ENCODE measurements at places on chromosomes 5 and 9.

DNA sequence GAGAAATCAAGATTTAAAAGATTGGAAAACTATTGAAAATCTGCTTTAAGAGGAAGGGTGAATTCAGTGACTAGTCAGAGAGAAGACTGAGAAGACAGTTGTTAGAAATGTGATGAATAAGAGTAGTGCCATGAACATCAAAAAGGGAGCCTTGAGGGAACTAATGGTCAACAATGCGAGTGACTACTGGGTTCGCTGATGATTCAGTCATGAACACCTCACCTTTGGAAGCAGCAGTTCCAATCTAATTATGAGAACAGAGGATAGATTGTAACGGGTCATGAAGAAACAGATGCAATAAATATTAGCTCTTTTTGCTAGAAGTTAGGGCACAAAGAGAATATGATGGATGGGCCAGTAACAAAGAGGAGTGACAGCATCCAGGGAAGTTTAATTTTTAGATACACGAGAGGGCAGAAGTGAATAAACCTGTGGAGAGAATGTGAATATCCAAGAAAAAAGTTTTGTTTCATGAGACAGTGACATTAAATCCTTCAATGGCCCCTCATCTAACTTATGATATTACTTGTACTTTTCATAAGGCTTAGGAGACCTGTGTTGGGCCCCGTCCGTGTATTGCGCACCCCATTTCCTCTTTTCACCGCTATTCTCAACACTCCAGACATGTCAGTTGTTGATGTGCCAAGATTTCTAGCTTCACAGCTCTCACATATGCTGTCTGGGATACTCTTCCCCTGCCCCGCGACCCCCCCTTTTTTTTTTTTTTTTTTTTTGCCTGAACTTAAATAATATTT, 23.5 kb upstream of the IFNE start:
- no peak for DNase-seq

DNA sequence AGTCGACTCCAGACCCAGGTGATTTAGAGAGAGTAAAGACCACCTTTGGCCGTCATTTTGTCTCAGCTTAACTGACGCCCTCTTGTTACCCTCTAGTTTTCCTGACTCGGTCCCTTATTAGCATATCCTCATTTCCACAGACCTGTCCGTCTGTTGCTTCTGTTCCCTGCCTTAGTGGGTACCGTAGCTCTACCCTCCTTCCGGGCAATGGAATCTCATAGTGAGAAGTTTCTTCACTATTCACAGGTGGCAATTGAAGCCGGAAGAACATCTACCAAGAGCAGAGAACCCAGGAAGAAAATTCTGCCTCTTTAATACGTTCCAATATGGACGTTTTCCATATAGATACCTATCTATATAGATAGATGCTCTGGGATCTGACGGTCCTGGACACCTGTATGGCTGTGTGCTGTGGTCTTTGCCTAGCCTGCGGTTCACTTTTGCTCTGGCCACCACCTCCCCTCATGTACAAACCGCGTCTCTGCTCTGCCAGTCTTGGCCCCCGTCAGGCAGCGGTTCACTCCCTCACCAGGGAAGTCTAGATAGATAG, 652 bp upstream of the TMEM161B start:
- no peak for DNase-seq

DNA sequence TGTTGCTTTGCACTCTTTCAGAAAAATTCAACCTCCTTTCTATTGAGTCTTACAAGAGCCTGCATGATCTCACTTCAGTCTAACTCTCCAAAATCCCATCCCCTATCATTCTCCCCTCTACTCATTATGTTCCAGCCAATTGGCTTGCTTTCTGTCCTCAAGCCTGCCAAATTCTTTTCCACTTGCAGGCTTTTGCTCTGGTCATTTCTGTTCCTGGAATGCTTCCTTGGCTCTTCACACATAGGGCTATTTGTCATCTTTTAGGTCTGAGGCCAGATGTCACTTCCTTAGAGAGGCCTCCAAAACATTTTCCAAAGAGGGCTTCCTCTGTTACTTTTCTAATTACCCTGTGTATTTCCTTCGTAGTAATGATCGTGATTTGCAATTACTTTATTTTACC, 11.8 kb upstream of the CHD1 start:
- no peak for DNase-seq

DNA sequence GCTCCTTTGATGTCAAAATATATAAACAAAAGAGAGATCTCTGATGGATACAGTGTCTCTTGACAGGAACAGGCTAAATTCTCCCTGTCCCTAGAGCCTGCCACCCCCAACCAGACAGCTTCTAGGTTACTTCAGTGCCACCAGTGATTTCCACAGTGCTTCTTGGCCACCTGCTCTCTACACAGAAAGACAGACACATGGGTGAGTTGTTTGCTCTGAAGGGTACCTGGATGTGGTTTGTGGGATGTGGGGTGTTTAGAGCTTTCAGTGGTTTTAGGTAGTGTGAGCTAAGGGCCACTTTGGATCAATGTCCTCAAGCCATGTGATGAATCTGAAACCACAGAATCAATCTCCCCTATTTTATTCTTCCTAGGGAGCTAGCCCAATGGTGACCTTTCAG, 125.4 kb downstream of the ANKRD18B start:
- no peak for DNase-seq

DNA sequence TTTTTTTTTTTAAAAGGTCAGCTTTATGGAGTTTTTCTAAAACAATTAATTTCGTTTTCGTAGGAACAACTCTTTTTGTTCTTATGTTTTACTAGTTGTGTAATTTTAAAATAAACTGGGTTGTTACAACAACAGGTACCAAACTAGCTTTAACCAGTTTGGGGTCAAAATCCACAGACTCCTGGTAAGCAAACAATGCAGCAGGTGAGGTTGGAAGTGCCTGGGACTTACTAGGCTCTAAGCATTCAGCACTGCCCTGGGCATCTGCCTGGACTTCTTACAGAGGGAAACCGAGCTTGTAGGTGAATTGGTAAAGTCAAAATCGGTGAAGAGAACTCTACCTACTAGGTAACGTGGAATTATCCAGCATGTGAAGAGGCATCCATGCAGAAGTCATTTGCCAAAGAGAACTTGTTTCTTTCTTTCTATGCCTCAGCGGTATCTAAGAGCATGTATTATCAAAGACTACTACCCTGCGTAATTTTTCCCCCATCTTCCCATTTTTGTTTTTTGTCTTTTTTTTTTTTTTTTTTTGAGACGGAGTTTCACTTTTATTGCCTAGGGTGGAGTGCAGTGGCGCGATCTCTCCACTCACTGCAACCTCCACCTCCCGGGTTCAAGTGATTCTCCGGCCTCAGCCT, 145.4 kb downstream of the KCTD16 start:
- DNase-seq = no peak

DNA sequence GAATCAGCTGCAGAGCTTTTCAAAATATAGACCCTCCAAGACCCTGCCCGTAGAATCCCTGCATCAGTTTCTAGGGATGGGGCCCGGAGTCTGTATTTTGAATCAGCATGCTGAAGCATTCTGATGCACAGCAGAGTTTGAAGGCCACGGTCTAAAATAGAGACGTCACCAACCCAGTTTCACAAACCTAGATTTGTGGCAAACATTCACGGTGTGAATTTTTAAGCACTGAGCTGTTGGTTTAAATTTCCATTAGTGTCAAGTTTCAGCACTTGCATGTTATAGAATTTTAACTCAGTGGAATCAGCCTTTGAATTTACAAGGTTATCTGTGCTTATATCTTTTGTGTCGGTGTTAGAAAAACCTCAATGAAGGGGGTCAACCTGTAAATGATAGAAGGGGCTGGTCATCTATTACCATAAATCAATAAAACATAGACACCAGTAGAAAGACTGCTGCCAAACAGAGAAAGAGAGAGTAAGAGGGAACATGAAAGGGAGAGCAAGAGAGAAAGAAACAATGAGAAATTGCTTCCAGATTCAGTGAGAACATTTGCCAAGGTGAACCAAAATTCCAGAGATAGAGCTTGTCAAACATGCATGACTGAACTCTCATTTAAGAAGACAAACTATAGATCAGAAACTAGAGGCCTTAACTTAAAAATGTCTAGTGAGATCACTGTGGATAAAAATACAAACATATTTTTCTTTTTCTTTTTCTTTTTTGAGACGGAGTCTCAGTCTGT, 414.9 kb downstream of the ZSWIM6 start:
- no peak for DNase-seq

GRCh38 chr9:120366644-120367019, 213.3 kb downstream of the CDK5RAP2 start:
- no peak for DNase-seq

DNA sequence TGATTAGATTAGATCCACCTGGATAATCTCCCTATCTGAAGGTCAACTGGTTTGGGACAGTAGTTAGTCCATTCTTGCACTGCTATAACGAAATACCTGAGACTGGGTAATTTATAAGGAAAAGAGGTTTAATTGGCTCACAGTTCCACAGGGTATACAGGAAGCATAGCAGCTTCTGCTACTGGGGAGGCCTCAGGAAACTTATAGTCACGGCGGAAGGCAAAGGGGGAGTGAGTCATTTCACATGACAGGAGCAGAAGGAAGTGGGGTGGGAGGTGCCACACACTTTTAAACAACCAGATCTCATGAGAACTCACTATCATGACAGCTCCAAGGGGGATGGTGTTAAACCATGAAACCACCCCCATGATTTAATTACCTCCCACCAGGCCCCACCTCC, 9.9 kb downstream of the C9orf40 start:
- DNase-seq = no peak
